ENCODE measurements at places on chromosomes 2 and 18.

- DNase-seq = no peak
Observed at GRCh38 chr2:227608561-227609338, 5.9 kb downstream of the SCYGR3 start.

GRCh38 chr18:35682281-35682867, 100.8 kb downstream of the GALNT1 start:
- no peak for DNase-seq

GRCh38 chr2:231769170-231770136, 11.6 kb downstream of the PDE6D start:
- DNase-seq = no peak

DNA sequence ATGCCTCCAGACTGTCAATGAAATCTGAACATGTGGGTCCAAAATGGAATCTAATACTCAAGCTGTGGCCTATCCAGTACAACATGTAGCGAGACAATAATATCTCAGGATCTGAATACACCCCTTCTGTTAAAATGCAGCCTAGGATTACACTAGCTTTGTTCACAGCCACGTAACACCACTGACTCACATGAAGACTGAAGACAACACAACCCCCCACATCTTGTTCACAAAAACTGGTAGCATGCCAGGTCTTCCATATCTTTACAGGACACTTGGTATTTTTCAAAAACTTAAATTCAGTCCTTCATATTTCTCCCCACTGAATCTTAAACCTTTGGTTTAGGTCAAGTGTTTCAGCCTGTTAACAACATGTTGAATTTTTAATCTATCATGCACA, 84.2 kb downstream of the SLC8A1 start:
- DNase-seq = no peak

DNA sequence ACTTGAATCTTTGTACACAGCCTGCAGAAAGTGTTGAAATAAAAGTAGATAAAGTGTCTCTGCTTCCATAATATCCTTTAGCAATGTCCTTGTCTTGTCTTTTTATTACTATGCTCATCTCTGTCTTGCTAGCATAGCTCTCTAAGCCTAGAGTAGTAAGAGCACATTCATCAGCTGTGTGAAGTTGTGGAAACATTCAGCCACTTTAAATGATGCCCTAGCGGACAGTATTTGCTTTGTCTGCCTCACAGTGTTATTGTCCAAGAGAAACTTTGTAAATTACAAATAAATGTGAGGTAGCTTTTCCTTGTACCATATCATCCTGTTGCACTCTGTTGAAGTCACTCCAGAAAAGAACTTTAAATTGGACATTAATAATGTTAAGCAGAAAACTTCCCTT, 60.3 kb upstream of the TTC21B start:
- DNase-seq = no peak

- no peak for DNase-seq
Observed at GRCh38 chr2:59575191-59575590, 978.3 kb downstream of the BCL11A start.

DNA sequence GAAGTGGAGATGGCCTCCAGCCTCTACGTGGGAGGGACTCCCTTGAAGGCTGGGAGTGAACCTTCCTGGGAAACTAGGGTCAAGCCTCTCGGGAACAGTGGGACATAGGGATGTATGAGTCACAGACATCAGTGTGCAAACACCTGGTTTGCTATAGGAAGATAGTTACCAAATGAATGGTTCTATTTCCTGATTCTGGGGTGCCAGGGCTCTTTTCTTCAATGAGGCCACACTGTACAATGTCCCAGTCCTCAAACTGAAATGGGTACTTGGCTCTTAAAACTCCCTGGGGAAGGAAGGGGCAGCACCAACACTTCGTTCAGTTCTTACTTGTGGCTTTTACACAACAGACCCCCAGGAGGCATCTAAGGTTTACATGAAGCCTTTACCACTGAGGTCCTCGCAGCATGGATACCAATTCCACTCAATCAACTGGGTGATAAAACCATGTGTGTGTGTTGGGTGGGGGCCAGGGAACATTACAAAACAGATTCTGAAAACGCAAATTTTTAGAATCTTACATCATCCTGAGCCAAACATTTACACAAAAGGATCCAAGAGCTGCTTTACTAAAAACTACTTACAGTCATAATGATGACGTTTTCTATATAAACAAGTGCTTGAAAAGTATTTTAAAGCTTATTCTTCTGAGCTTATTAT, 10.4 kb downstream of the ERFE start:
- DNase-seq = no peak

- DNase-seq = no peak
Observed at GRCh38 chr2:9650119-9650821, 19.5 kb upstream of the YWHAQ start.

- DNase-seq = no peak
Observed at GRCh38 chr18:56436651-56437050, 201.7 kb downstream of the TXNL1 start.

DNA sequence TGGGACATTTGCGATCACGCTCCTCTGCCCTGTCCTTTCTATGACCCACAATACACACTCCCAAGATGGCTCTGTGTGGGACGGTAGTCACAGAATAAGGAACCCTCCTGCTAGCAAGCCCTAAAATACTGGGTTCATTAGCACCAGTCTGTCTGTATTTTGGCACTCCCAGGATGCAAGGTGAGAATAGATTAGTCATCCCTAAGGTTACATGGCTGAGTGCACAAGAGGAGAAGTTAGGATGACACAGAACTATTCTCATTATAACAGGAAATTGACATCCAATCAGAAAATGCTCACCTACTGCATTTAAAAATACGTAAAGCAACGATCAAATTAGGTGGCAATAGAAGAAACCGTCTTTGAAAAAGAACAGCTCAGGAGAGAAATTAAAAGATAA, 590.2 kb downstream of the EPHA4 start:
- DNase-seq = no peak

GRCh38 chr2:105595536-105595935, 149.2 kb upstream of the NCK2 start:
- no peak for DNase-seq

GRCh38 chr2:35174845-35175244, 1180.7 kb upstream of the CRIM1 start:
- DNase-seq = no peak

GRCh38 chr2:160299540-160299939, 99.5 kb upstream of the ITGB6 start:
- no peak for DNase-seq

DNA sequence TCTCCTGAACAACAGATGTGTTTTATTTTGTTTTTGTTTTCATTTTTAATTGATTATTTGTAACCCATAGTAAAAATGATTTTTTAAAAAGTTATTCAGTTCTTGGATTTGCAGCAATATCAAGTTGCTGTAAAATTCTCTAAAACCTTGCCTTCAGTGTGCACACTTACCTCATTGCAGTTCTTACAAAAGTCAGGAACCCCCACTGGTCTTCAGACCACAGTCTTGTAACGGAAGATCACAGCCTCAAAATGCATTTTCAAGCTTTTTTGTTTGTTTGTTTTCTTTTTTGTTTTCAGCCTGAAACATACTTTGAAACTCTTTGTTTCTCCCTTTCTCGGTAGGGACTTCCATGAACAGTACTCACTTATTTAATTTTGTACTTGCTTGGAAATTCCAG, 1012.8 kb upstream of the GYPC start:
- no peak for DNase-seq

DNA sequence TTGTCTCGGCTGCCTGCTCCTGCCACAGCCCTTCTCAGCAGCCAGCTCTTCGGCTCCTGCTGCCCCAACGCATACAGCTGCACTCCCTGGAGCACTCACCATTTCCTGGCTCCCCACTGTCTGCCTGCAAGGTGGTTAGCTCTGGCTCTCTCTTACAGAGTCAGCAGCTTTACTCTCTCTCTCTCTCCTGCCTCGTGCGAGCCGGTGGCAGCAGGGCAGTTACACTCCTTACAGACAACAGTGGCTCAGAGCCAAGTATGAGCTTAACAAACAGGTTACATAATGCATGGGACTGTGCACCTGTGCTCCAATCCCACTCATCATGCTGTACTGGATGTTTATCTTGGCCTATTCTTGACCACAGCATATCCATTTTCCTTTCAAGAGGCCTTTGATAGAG, 47.4 kb upstream of the DNAJC10 start:
- DNase-seq = no peak

DNA sequence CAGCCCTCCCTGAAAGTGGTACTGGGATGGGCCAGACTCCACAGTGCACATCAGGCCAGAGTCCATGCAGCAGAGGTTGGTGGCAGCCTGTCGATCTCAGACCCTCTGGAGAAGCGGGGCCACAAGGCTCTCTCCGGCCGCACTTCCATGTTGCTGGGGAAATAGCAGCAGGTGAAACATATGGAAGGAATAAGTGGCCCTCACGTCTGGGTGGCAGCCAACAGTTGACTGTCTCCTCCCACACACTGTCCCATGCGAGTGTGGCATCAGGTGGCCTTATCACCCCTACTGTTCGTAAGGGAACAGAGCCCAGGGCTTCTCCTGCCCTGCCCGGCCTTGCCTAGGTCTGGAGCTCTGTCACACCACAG, 58.1 kb upstream of the FOSL2 start:
- no peak for DNase-seq

- no peak for DNase-seq
Observed at GRCh38 chr2:67950919-67951318, 111.9 kb downstream of the C1D start.

DNA sequence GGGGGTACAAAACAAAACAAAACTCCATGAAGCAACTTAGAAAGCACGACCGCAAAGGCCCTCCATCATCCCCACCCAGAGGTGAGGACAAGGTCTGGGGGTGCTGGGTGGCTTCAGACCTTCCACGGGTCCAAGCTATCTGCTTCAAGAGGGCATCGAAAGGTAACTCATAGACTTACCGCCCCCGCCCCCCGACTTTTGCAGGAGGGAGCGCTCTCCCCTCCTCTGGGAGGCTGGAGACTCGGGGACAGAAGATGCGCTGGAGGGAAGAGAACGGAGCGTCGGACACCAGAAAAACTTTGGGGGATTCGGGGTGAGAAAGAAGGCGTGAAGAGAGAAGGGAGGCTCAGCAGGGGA, 300 bp upstream of the STON1 start:
- no peak for DNase-seq

GRCh38 chr18:27793013-27793785, 383.7 kb downstream of the CDH2 start:
- DNase-seq = no peak

- no peak for DNase-seq
Observed at GRCh38 chr2:68862889-68863288, 8.3 kb downstream of the BMP10 start.

DNA sequence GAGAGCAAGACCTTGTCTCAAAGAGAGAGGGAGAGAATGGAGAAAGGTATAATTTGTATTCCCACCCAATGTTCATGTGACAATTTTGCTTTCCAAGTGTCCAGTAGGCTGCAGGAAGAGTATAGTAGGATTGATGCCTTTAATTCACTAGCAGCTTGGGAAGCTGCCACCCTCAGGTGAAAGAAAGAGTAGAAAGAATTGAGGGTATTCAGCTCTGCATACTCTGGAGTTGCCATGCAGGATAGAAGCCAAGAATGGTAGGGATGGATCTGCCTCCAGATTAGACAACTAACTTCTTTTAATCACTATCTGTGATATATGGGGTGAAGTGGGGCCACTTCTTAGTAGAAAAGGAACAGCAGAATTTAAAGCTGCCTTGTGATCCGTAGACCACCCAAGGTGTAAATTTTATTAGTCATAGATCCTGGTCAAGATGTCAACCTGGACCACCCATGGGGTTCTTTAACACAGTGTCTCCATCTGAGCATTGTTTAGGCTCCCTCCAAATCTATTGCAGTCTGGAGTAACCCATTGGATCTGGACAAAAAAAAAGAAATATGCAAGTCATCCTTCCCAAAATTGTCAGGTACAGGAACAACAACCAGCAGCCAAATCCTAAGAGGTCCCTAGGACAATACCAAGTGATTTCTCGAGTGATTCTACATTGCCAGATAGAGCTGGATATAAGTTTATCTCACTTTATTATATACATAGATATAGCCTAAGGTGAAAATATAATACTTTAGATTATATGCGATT, 33.1 kb upstream of the DTNA start:
- no peak for DNase-seq

DNA sequence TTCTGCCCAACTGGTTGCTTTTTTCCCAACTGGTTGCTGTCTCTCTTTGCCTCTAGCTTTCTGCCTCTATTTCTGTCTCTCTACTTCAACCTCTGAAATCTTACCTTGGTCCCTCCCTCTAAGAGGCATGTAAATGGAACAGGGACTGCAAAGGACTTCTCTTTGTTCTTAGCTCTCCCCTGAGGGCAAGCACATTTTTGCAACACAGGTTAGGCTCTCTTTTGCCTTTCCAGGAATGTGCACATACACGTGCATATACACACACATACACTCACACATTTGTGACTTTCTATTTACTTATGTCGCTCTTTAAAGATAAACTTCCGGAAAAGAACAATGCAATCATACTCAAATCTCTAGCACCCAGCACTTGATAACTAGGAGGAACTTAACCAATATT, 262.6 kb upstream of the DDX18 start:
- DNase-seq = no peak

- no peak for DNase-seq
Observed at GRCh38 chr2:227834423-227834822, 20.8 kb downstream of the CCL20 start.

DNA sequence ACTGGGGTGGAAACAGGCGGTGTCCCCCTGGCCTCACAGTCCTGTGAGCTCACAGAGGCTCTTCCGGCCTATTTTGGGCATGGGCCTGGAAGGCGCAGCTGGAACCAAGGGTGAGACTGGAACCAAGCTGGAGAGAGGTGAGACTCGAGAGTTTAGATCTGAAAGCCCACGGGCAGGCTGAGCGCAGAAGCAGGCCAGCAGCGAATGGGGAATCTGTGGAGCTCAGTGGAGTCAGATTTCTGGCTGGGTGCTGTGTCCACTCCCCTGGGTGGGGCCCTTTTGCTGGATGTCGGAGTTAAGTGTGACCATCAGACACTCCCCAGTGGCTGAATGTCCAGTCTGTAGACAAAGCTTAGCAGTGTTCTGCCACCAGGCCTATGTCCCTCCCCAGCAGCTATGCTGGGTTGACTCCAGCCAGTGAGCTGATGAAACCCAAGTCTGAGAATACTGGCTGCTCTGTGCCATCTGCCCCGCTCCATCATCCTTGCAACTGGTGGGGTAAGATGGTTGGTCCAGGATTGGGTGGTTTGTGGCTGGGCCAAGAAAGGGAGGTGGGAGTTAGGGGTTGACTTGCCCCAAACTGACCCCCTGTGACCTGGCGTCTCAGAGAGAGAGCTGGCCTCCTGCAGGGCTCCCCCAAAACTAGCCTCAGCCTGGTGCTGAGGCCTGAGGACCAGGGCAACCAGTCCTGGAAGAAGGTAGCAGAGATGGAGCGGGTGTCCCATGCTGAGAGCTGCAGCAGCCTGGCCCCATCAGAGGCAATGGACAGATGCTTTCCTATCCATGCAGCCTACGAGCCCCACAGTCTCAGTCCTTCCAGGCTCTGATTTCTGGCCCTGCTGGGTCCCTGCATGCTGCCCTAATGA, 34.4 kb downstream of the CYP26B1 start:
- DNase-seq = no peak

- no peak for DNase-seq
Observed at GRCh38 chr2:232448304-232448690, 7.7 kb upstream of the ALPI start.

GRCh38 chr2:128374711-128375413, 56.2 kb upstream of the HS6ST1 start:
- DNase-seq = no peak
